ENCODE measurements at places on chromosomes 3 and 15. TPM values are rescaled to one million over a fixed set of nuclear protein-coding genes. Genes with fewer than 3 reads are reported as not detected.

GRCh38 chr3:9302425-9303181 is 53.2 kb upstream of the SRGAP3 start:
- DNase-seq: peak; percentile 93

DNA sequence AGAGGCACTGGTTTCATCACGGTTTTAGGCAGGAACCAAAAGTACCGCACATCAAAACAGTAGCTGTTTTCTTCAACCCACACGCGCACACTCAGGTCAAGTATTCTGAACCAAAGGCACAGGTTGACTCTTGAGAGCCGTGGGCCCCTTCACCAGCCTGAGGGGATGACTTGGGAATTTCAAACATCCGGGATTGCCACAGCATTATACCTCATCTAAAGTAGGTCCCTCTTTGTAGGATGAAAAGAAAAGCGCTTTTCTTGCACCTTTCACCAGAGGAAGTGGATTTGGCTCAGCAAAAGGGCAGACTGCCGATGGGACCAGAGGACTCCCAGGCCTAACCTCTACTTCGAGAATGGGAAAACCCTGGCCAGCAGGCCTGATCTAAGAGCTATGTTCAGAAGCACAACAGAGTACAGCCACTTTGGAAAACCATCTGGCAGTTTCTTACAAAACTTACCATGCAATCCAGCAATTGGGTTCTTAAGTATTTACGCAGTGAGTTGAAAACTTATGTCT is 88.2 kb upstream of the PROK2 start:
- DNase-seq: no peak

DNA sequence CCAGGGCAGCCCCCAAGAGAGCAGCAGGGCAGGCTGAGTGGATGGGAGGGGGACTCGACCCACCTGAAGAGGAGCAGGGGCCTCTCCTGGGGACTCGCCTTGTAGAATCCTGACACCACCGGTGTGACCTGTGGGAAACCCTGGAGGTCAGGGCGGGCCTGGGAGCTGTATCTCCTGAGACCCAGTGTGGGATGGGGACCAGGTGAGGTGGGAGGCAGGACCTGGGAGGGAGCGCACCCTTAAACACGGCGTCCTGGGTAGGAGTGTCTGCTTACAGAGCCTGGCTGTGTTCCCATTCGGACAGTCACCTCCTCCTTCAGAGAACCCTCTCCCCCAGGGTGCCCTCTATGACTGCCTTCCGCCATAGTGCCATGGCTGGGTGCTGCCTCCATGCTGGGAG is 27.1 kb downstream of the C15orf39 start:
- no peak for DNase-seq

The TM6SF1 gene
- total RNA-seq: not detected

- DNase-seq: no peak
These were observed 42.4 kb upstream of the DAZL start for GRCh38 chr3:16647668-16648067.

DNA sequence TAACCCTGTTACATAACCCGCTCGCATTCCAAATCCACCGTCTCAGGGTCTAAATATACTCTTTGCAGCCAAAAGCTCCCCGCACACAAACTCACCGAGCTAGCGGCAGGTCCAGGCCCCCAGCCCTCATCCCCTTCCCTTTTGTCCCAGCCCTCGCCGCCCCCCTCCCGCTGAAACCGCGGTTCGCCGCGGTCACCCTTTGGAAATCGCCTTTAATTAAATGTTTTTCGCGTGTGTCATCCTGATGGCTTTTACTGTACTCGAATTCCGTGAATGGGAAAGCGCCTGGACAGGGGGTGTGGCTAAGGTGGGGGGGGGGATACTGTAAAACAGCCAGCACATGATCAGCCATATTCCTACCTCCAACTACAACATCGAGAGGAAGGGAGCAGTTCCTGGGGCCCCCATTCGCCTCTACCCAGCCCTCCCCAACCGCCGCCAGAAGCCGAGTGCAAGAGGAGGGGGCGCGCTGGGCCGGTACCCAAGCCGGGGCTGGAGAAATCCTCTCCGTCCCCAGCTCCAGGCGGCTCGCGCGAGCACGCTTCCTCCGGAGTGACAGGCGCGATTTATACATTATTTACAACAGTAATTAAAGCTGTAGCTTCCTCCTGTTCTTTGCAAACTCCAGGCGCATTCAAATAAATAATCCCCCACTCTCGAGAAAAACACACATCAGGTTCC is 1.7 kb downstream of the RORA start:
- DNase-seq: no peak

GRCh38 chr15:80710635-80711554 is 15.8 kb downstream of the ABHD17C start:
- DNase-seq: no peak

GRCh38 chr3:184354121-184354728 is 7.2 kb downstream of the CLCN2 start:
- peak; percentile 65 for DNase-seq

DNA sequence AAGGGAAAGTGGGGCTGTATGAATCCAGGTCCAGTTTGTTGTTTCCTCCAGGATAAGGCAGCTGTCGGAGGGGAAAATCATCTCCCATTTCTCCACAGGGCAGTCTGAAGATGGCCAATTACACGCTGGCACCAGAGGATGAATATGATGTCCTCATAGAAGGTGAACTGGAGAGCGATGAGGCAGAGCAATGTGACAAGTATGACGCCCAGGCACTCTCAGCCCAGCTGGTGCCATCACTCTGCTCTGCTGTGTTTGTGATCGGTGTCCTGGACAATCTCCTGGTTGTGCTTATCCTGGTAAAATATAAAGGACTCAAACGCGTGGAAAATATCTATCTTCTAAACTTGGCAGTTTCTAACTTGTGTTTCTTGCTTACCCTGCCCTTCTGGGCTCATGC is 911 bp downstream of the CCRL2 start:
- DNase-seq: no peak

DNA sequence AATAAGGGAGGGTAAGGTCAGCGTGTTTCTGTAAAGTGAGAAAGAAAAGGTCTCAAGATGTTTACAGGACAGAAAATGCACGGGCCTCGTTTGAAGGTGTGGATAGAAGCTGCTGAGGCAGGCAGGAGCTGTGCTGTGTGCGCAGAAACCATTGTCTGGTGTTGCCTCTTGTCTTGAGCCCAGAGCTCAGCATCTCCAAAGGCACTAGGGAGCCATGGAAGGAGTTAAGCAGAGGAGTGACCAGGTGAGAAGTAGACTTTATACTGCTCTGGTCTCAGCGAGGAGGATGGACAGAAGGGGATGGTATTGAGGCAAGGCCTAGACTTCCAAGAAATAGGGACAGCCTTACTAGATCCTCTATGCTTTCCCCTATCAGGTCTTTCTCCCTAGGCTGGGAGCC is 13.0 kb downstream of the CAND2 start:
- DNase-seq: no peak

DNA sequence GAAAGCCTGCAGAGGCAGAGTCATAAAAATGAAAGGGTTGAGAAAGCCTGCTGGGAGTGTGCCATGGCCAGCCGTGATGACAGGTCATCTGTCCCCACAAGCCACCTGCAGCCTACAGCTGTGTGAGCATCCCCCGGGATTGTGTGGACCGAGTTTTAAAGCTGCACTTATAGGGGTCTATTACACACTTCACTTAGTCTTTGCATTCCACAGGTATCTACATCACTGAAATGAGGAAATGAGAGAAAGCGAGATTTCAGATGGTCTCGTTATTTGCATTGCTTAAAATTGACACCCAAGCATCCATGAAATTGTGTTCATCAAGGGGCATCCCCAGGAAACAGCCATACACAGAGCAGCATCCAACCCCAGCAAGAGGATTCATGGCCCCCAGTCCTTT is 137.6 kb upstream of the TRIM42 start:
- DNase-seq: no peak

- no peak for DNase-seq
These were observed 207.7 kb downstream of the ATP10A start for GRCh38 chr15:25655207-25655948.

- no peak for DNase-seq
These were observed 32.4 kb downstream of the THBS1 start for GRCh38 chr15:39613271-39613670.

DNA sequence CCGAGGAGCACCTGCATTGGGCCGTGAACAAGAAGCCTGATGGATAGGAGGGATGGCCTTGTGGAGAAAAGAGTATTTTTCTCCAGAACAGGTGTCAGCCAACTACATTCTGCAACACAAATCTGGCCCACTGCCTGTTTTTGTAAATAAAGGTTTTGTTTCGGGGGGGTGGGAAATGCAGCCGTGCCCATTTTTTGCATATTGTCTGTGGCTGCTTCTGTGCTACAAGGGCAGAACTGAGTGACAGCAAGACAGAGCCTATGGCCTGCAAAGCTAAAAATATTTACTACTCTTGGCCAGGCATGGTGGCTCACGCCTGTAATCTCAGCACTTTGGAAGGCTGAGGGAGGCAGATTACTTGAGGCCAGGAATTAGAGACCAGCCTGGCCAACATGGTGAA is 95.9 kb upstream of the AKAP13 start:
- no peak for DNase-seq

DNA sequence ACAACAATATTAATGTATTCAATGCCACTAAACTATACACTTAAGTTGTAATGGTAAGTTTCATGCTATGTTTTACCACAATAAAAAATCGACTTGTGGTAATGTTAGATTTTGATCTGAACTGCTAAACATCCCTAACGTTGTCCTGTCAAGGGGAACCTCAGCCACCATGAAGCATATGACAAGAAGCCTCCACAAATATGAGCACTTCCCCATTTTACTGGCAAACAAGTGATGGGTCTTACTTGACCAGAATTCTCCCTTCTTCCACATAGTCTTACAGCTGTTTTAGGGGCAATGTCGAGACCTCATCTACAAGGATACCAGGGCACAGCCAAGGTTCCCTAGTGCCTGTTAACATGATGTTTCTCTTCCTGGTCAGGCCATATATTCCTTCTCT is 124.2 kb upstream of the ABI3BP start:
- no peak for DNase-seq

The GUCA1C gene
- total RNA-seq: not detected

The MST1R gene
- 4.3 TPM for total RNA-seq

DNA sequence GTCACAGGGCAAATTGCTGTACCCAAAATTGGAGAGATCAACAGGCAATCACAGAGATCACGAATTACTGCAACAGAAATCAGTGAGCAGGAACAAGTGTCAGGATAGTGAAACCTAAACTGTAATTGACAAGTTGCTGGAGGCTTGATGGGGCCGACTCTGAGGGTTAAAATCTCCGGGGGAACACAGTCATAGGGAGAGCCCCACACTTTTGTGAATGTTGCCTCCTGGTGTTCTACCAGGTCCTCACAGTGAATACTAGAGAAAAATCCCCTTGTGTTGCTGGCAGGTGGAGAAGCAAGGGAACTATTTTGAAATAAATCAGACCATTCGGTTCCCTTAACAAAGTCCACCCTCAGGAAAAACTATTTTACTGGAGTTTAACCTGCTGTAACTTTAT is 697.5 kb upstream of the CBLB start:
- DNase-seq: no peak

The MYL3 gene
- total RNA-seq: 6.8 TPM

DNA sequence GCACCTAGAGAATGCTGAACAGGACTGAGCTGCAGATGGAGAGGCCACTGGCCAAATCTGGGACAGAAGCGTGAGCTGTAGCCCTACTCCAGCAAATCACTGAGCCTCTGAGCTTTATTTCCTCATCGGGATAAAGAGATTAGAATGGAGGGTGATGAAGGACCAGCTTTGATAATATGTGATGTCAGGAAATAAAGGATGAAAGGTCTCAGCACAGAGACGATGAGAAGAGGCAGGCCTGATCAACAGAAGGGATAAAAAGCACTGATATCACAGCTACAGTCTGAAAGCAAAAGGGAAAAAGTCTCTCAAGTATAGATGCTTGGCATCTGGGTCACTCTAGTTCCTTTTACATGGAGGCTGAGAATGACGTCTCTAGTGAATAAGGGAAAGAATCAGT is 70.0 kb downstream of the DHX30 start:
- no peak for DNase-seq

The SNX33 gene
- 22.8 TPM for total RNA-seq

- no peak for DNase-seq
These were observed 490.5 kb upstream of the NR2F2 start for GRCh38 chr15:95840004-95840403.

GRCh38 chr3:18729671-18730070 is 304.5 kb upstream of the SATB1 start:
- DNase-seq: no peak

GRCh38 chr3:178880274-178880673 is 191.3 kb downstream of the ZMAT3 start:
- no peak for DNase-seq

The EAF2 gene
- 4.1 TPM for total RNA-seq

The BFSP2 gene
- not detected for total RNA-seq

- DNase-seq: no peak
These were observed 42.3 kb downstream of the RAB27A start for GRCh38 chr15:55247311-55247710.

The ACAA1 gene
- 57.7 TPM for total RNA-seq

DNA sequence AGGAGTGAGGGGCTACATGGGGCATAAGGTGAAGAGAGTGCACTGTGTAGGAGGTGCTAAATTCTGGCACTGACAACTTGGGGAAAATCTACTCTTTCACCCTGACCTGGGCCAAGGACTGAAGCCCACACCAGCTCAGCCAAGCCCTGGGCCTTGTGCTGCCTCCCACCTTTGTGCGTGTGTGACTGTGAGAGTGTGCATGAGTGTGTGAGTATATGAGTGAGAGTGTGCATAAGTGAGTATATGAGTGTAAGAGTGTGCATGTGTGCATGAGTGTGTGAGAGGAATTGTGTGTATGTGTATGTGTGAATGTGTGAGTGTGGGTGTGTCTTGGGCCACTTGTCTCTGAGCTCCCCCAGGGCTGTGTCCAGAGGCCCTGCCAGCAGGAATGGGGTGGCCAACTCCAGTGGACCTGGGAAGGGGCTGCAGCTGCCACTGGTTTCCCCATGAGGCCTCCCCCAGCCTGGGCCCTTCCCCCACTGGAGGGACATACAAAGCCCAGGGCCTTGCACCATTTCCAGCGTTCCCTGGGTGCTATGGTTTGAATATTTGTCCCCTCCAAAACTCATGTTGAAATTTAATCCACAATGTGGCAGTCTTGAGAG is 15.2 kb downstream of the C3orf22 start:
- DNase-seq: peak; percentile 11

- DNase-seq: no peak
These were observed 2.9 kb upstream of the U2SURP start for GRCh38 chr3:142998439-142998838.

DNA sequence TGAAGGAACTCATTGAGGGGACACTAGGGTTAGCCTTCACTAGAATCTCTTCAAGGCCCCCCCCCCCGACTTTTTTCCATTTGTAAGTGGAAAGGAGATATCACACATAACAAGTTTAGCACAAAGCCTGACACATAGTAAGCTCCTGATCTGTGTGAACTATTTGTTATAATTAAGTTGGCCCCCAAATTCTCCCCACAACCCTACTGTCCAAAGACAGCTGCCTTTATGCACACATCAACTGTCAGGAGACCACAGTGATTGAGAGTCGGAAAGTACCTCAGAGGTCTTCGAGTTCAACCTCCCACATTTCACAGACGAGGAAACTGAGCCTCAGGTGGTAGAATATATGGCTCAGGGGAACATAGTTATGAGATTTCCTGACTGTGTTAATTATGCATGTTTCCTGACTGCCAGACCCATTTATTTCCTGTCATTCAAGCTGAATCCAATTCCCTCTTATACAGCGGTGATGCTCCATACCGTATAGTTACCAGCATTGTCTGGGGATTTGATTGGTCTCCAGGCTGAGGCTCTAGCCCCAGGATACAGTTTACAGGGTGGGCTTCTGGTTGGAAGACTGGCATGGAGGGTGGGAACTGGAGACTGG is 227.4 kb upstream of the CMC1 start:
- no peak for DNase-seq

The SLC6A1 gene
- not detected for total RNA-seq
